ENCODE measurements at places on chromosomes 12 and 14. TPM values are rescaled to one million over a fixed set of nuclear protein-coding genes. Genes with fewer than 3 reads are reported as not detected.

FERMT2 gene
- 64.2 TPM for total RNA-seq

TAS2R42 gene
- not detected for total RNA-seq

CLEC2A gene
- not detected for total RNA-seq

ZC2HC1C gene
- 1.9 TPM for total RNA-seq

KIF26A gene
- total RNA-seq: 15.2 TPM

OTX2 gene
- 0.84 TPM for total RNA-seq

GRCh38 chr12:47222520-47223030, 142.8 kb upstream of the AMIGO2 start:
- peaks cover 13% of the 10 kb centered on the region for H3K4me1 ChIP-seq
- H3K27ac ChIP-seq: peak overlapping the region; percentile 65
- DNase-seq: no peak
- H3K36me3 ChIP-seq: no peaks in the 10 kb centered on the region
- H3K27me3 ChIP-seq: no peaks in the 10 kb centered on the region

DNA sequence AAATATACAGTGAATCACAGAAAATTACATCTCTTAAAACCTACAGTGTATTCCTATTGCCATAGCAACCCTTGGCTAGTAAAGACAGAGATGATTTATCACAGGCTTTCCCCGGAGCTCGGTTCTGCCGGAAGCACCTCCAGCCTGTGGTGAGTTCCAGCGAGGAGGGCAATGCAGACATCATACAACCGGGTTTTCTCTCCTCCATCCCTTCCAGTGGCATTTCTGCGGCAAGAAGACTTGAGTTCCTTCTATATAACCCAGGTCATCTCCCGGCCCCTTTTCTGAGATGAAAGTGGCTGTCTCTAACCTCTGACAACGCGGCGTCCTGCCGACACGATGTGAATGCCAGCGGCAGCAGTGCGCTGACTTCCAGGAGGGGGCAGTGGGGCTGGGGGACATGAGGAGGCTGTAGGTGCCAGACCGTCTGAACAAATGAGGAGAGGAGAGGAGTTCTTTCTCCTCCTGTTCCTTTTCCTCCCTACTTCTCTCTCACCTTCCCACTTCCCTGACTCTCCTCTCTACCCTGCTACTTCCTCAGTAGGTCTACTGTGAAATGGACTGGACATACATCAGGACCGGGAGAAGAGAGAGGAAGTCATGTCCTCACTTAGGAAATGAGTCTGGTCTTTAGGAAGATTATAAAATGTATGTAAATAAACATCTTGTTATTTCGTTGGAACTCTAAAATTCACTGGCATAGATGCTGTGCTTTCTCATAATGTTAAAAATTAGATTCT, 68.6 kb upstream of the MAX start:
- no peaks in the 10 kb centered on the region for H3K36me3 ChIP-seq
- peaks cover 39% of the 10 kb centered on the region for H3K4me1 ChIP-seq
- DNase-seq: peak; percentile 50

GRCh38 chr12:105091476-105092206, 7.4 kb upstream of the ALDH1L2 start:
- peaks cover 7% of the 10 kb centered on the region for H3K36me3 ChIP-seq
- peaks cover 5% of the 10 kb centered on the region for H3K4me1 ChIP-seq

DNA sequence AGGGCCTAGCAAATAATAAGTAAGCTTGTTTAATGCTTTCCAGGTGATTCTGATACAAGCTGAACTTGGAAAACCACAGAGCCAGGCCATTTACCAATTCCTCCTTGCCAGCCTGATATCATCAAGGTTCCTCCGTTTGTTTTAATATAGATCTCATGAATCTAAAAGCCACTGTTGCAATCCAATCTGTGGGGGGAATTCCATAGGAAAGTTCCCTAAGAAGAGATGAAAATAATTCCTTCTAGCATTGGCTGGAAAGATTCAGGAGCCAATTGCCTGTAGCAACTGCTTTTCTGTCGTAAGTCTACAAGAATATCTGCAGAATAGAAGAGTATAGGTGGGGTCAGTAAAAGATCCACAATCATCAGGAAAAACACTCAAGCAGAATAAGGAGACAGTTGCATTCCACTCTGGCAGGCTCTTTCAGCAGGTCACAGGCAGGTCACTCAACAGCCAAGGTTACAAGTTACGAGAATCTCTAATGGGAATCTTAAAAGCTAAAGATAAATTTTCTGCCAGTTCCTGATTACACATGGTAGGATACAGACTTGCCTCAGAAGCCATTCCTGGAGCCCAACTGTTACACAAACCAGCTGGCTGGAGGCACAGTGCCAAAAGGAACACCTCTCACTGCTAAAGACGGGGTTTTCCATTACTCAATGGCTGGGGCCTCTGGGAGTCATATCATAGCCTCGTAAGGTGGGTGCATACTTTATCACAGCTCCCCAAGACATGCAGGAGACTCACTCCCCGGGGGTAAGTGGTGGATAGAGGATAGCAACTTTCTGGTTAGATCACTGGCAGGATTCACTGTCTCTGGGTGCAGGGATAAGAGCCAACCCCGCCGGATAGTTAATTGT, 43.6 kb downstream of the FGD6 start:
- no peak overlapping the region for H3K27ac ChIP-seq
- H3K4me3 ChIP-seq: no peak overlapping the region
- H3K36me3 ChIP-seq: no peaks in the 10 kb centered on the region
- H3K27me3 ChIP-seq: no peaks in the 10 kb centered on the region
- DNase-seq: no peak

DNA sequence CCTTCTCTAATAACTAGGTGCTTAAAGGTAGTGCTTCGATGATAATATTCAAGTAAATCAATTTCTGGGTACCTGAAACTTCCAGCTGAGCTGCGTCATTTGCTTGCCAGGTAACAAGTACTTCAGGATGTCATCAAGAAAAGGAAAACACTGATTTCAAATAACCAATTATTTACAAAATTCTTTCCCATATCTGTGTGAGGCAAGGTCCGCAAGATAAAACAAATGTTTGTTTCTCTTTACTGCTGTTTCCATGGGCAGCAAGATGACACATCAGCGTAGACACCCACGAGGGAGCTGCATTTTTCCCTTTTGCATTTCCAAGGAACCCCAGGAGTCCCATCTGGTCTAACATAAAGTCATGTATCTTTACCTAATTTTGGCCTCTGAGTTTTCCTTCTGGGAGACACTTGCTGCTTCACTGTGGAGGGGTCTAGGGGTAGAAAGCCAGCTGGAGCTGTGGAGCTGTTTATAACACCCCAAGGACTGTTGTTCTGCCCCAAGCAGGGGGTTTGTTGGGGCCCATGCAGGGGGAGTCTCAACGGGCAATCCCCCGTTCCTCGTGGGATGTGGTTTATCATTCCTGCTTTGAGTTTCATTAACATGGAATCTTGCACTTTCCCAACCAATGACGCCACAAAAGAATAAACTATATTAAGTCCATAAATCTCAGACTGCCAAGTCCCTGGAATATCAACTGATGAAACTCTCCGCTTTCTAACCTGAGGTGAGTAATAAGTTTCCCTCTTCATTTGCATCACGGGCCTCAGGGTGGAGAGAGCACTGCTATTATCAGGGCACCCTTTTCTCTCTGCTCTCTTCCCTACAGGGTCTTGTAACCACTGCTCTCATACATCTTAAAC, 112.8 kb upstream of the PELI2 start:
- H3K36me3 ChIP-seq: peaks cover 3% of the 10 kb centered on the region
- no peaks in the 10 kb centered on the region for H3K27me3 ChIP-seq
- no peak overlapping the region for H3K4me3 ChIP-seq
- peak overlapping the region; percentile 44 for H3K27ac ChIP-seq
- H3K4me1 ChIP-seq: peaks cover 30% of the 10 kb centered on the region

GRCh38 chr12:93163260-93164036, 214.3 kb upstream of the NUDT4 start:
- no peak overlapping the region for H3K27ac ChIP-seq
- peaks cover 15% of the 10 kb centered on the region for H3K4me1 ChIP-seq
- no peaks in the 10 kb centered on the region for H3K27me3 ChIP-seq
- DNase-seq: no peak
- peaks cover 3% of the 10 kb centered on the region for H3K36me3 ChIP-seq

GRCh38 chr12:117835156-117835555, 133.6 kb downstream of the KSR2 start:
- H3K4me1 ChIP-seq: peaks cover 8% of the 10 kb centered on the region
- H3K27me3 ChIP-seq: peaks cover 43% of the 10 kb centered on the region
- no peaks in the 10 kb centered on the region for H3K36me3 ChIP-seq
- no peak for DNase-seq

GRCh38 chr14:36738269-36738668, 76.6 kb downstream of the PAX9 start:
- no peak overlapping the region for H3K4me3 ChIP-seq
- no peak overlapping the region for H3K27ac ChIP-seq
- no peaks in the 10 kb centered on the region for H3K36me3 ChIP-seq
- peaks cover 8% of the 10 kb centered on the region for H3K27me3 ChIP-seq
- peaks cover 6% of the 10 kb centered on the region for H3K4me1 ChIP-seq

GRCh38 chr14:32702562-32702961, 236.1 kb upstream of the NPAS3 start:
- no peaks in the 10 kb centered on the region for H3K27me3 ChIP-seq
- H3K27ac ChIP-seq: peak overlapping the region; percentile 94
- H3K4me1 ChIP-seq: peaks cover 24% of the 10 kb centered on the region
- peak; percentile 52 for DNase-seq

DNA sequence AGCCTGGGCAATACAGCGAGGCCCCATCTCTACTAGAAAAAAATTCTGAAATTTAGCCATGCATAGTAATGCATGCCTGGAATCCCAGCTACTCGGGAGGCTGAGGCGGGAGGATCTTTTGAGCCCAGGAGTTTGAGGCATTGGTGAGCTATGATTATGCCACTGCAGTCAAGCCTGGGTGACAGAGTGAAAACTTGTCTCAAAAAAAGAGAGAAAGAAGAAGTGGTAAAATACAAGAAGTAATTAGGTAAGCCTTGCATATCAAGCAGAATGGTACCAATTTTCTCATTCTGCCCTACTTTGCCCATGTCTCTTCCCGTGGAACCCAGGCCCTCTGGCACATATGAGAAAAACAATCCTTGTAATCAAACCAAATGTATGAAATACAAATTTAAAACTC, 70.7 kb downstream of the SUSD6 start:
- no peak overlapping the region for H3K4me3 ChIP-seq
- no peak for DNase-seq

DNA sequence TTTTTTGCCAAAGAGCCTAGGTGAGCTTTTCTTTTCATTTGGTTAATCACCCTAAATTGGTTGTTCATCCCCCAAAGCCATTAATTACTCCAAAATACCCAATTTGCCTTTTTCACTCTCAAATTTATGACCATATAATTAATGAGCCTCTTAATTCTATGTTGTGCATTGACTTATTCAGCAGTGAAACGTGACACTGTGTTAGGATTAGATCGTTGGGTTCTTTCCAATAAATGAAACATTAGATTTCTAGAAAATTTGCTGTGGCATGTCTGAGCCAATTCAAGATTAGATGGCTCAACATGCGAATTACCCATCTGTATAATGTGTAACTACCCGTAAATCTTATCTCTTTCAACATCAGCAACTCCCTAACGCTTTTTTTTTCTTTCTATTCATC, 273.4 kb downstream of the BMP4 start:
- H3K27me3 ChIP-seq: no peaks in the 10 kb centered on the region
- no peak for DNase-seq
- H3K36me3 ChIP-seq: no peaks in the 10 kb centered on the region
- H3K4me3 ChIP-seq: no peak overlapping the region

- peaks cover 11% of the 10 kb centered on the region for H3K36me3 ChIP-seq
- peaks cover 29% of the 10 kb centered on the region for H3K4me1 ChIP-seq
- no peaks in the 10 kb centered on the region for H3K27me3 ChIP-seq
- H3K4me3 ChIP-seq: no peak overlapping the region
- DNase-seq: no peak
- peak overlapping the region; percentile 97 for H3K27ac ChIP-seq
Measured at GRCh38 chr12:53659571-53659981, 16.3 kb downstream of the ATP5MC2 start.

- peaks cover 12% of the 10 kb centered on the region for H3K36me3 ChIP-seq
- H3K27me3 ChIP-seq: no peaks in the 10 kb centered on the region
- H3K4me1 ChIP-seq: peaks cover 13% of the 10 kb centered on the region
Measured at GRCh38 chr14:58401587-58401986, 5.9 kb downstream of the TOMM20L start.

GRCh38 chr12:131923260-131923659, 5.8 kb upstream of the PUS1 start:
- no peaks in the 10 kb centered on the region for H3K27me3 ChIP-seq
- peaks cover 2% of the 10 kb centered on the region for H3K36me3 ChIP-seq
- no peak for DNase-seq
- no peak overlapping the region for H3K4me3 ChIP-seq

GRCh38 chr14:95697764-95698163, 11.5 kb downstream of the TCL1B start:
- H3K4me3 ChIP-seq: no peak overlapping the region
- H3K27ac ChIP-seq: no peak overlapping the region
- peaks cover 11% of the 10 kb centered on the region for H3K4me1 ChIP-seq
- H3K36me3 ChIP-seq: no peaks in the 10 kb centered on the region
- peaks cover 7% of the 10 kb centered on the region for H3K27me3 ChIP-seq

- H3K4me3 ChIP-seq: no peak overlapping the region
- peaks cover 6% of the 10 kb centered on the region for H3K36me3 ChIP-seq
- DNase-seq: no peak
- peaks cover 14% of the 10 kb centered on the region for H3K4me1 ChIP-seq
Measured at GRCh38 chr12:120761519-120761934, 35.9 kb downstream of the ACADS start.

GRCh38 chr14:81797315-81797714, 263.7 kb upstream of the SEL1L start:
- H3K4me3 ChIP-seq: no peak overlapping the region
- no peak overlapping the region for H3K27ac ChIP-seq
- H3K4me1 ChIP-seq: peaks cover 3% of the 10 kb centered on the region
- H3K36me3 ChIP-seq: no peaks in the 10 kb centered on the region
- no peak for DNase-seq

- H3K27me3 ChIP-seq: no peaks in the 10 kb centered on the region
- DNase-seq: no peak
- H3K27ac ChIP-seq: no peak overlapping the region
- H3K4me3 ChIP-seq: no peak overlapping the region
- peaks cover 27% of the 10 kb centered on the region for H3K36me3 ChIP-seq
- no peaks in the 10 kb centered on the region for H3K4me1 ChIP-seq
Measured at GRCh38 chr14:101823066-101823465, 61.6 kb downstream of the PPP2R5C start.

- no peaks in the 10 kb centered on the region for H3K27me3 ChIP-seq
- no peak overlapping the region for H3K4me3 ChIP-seq
- no peak overlapping the region for H3K27ac ChIP-seq
Measured at GRCh38 chr12:108699955-108700563, 31.3 kb downstream of the CORO1C start.

- no peak for DNase-seq
- H3K36me3 ChIP-seq: no peaks in the 10 kb centered on the region
- H3K27ac ChIP-seq: no peak overlapping the region
Measured at GRCh38 chr12:128745772-128746689, 77.7 kb downstream of the SLC15A4 start.

Data from neural crest cell (in vitro differentiated cells).